ENCODE measurements at places on chromosomes 2 and 18.

DNA sequence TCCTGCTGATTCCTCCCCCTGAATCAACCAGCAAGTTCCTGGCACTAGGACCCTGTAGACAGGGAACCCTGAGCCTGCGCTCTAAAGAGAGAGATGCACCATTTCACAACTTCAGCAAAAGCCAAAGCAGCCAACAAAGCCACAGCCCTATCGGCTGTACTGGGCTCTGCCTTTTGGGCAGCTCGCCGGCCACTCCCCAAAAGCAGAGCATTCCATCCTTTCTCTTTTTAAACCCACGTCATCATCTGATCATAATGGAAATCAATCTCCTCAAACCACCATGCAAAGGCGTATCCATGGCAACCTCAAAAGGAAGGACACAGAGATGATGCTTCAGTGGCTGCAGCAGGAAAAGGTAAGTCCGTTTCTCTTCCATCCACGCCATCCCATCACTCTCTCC is 5.3 kb upstream of the DCTN1 start:
- DNase-seq: no peak

GRCh38 chr18:66461344-66461743 is 142.5 kb downstream of the CDH19 start:
- DNase-seq: no peak

GRCh38 chr2:225998653-225999052 is 599.1 kb downstream of the NYAP2 start:
- DNase-seq: no peak

DNA sequence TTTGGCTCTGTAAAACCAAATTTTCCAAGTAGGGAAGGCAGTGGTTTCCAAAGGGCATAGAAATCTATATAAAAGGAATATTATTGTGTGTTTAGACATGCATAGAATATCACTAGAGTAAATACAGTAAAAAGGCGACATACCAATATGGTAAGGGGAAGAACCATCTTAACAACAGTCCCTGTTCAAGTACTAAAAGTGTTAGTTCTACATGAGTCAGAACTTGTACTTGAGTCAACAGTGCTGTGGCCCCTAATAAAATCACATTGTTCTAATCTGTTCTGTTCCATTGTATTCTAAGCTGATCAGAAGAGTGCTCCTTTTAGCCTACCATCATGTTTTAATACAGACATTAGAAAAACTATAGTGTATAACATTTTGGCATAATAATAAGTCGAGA is 36.1 kb upstream of the TNFRSF11A start:
- DNase-seq: no peak

DNA sequence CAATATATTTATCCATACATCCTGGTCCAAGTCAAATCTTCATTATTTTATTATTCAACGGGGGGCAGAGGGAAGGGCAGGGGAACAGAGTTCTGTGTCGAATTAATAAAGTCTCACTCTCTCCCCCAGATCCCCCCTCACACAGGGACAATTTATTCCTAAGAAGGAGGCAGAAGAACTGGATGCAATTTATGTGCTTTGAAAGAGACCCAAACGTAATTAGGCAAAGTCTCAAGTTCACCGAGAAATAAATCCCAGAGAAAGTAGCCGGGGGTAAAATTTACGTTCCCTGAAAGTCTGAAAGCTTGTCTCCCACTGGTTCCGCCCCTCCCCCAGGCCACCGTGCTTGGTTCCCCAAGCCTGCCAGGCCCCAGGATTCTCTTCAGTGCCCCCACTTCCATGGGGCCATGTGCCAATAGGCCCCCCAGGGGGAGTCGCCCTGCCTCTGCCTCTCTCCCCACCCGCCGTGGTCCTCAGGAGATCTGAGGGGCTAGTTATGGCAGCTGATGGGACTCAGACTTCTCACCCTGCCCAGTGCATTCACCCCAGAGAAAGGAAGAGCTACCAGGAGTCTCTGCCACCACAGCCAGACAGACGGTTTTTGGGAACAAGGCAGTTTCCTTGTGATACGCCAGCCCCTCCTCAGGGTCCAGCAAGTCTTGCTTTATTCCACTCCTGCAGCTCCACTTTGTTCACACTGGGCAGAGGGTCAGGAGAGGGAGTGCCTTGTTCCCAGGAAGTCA is 215.5 kb downstream of the CYP26B1 start:
- DNase-seq: no peak

DNA sequence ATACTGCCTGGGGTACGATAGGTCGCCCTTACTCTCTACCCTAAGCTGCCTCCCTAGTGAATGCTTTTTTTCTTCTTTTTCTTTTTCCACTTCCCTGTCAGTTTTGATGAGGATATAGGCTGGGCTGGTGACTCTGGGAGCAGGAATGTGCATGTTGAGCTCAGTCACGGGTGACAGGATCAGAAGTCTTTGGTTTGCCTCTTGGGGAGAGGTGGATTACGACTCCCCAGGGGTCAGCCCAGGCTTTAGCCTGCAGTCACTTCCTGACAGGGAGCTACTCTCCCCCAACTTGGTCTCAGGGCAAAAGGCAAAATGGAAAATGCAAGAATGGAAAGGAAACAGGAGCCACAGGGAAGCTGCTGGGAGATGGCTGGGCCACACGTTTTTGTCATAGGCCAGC is 57.3 kb downstream of the THNSL2 start:
- no peak for DNase-seq

- no peak for DNase-seq
These were observed 149.1 kb downstream of the RHBDD1 start for GRCh38 chr2:226984750-226985582.

- no peak for DNase-seq
These were observed 48.3 kb upstream of the ASB1 start for GRCh38 chr2:238378230-238379095.

DNA sequence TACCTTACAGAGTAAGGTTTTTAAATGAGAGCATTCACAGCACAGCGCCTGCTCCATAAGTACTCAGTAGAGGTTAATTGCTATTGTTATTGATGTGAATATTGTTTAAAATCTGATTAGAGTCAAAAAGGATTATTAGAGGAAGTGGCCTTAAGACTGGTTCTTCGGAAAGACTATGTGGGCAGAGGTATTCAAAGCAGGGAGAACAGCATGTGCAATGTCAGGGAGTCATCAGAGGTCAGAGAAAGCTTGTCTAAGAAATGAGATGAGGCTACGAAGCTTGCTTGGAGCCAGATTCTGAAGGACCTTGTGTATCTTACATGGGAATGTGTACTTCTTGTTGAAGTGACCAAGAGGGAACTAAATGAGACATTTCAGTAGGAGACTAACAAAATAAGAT is 49.8 kb downstream of the PMS1 start:
- no peak for DNase-seq

GRCh38 chr2:31331156-31331555 is 83.4 kb downstream of the XDH start:
- no peak for DNase-seq

- DNase-seq: no peak
These were observed 31.2 kb downstream of the ITGB6 start for GRCh38 chr2:160168878-160169277.

- DNase-seq: no peak
These were observed 5.6 kb upstream of the CHMP1B start for GRCh38 chr18:11845654-11846053.

- DNase-seq: no peak
These were observed 168.1 kb upstream of the HS6ST1 start for GRCh38 chr2:128486640-128487375.

GRCh38 chr18:13710414-13710831 is 15.9 kb downstream of the FAM210A start:
- no peak for DNase-seq

- no peak for DNase-seq
These were observed 353.9 kb downstream of the PID1 start for GRCh38 chr2:228917220-228917619.

DNA sequence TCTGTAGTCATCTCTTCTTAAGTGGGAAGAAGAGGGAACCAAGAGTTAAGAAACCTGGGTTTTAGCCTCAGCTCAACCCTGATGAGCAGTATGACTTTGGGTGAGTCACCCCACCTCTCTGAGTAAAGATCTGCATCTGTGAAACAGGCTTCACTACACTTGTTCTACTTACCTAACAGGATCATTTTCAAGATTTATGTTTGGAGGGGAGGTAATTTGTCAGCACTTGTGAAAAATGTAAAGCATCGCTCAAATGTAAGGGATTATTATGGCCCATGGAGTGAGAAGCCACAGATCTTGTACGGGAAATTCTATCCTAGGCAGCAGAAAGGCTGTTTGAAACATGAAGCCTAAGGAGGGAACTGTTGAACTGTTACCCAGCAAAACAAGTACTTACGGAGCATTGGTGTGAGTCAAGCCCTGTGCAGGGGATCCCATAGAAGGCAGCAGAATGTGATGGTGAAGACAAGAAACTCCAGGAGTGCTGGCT is 160.6 kb downstream of the PRKCE start:
- no peak for DNase-seq

- DNase-seq: no peak
These were observed 164.2 kb downstream of the VWC2L start for GRCh38 chr2:214575030-214575429.
